Stimulated activated CD4-positive, alpha-beta T cell treated with anti-CD3 and anti-CD28 coated beads, TNF-alpha, amount 100 ng/mL, for 48 hours (primary cell): ENCODE measurements at places on chromosomes 12 and 14.

GRCh38 chr12:65803251-65803650 is 21.0 kb upstream of the HMGA2 start:
- no peak for DNase-seq

DNA sequence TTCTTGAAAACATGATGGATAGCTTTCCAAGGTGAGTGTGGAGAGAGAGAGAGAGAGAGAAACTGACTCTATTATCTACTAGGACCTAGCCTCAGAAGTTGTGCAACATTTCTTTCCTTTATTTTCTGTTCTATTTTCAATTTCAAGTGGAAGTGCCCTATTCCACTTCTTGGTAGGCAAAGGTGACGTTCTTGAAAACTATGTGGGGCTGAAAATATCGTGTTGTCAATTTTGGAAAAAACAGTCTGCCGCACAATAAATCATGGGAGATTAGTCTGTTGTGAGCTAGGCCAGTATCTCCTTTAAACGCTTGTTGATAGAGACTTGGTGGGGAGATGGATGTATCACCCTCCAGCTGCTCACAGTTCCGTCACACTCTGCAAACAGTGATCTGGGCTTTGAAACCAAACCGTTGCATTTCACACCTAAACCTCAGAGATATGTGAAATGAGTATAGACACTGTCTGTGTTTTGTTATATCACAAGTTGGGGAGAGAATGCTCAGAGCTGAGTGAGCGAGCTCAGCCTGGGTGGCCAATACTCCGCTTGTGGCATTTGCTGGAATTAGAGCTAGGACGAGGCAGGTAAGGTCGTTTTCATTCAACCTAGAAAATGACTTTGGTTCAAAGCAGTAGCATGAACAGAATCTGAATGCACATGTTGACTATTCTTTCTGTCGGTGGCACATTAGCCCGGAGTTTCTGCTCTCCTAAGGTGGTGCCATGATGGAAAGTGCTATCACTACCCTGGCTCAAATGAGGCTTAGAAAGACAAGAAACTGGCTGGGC is 75.1 kb upstream of the ST8SIA1 start:
- DNase-seq, result no peak

GRCh38 chr12:123131879-123132402 is 18.9 kb downstream of the PITPNM2 start:
- DNase-seq, result no peak

GRCh38 chr12:3491938-3492792 is 1.2 kb downstream of the PRMT8 start:
- no peak for DNase-seq

DNA sequence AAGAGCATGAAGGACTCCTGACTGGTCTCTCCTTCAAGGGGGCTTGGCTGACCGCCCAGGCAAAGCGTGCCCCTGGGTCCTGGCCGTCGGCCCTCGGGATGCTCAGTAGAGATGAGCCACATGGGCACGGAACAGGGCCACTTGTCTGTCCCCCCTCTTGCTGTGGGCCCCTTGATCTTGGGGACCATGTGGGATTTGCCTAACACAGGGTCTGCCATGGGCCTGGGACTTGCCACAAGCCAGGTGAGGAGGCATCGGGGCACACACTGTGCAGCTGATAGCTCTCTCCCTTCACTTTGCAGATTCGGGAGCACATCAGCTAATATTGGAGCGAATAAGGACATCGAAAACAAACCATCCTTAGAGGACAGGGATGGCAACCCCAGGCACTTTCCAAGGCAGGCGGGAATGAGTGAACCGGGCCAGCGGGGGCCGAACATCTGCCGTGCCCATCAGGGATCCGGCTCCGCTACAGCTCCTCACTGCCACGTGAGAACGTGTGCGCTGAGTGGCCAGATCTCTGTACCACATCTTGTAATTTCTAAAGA is 88.1 kb downstream of the PIWIL1 start:
- DNase-seq, result no peak

DNA sequence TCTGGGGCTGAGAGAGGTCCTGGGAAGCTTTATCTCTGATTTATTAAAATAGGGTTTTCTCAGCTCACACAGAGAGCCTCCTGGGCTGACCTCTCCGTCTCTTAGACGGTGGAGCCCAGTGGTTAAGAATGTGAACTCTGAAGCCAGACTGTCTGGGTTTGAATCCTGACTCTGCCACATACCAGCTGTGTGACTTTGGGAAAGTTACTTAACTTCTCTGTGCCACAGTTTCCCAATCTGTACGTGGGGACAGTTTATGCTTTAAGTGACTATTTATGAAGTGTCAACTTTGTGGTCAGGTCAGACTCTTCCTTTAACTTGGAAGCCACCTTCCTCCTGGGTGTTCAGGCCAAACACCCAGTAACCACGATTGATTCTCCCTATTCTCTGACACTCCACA is 290.9 kb downstream of the AACS start:
- DNase-seq, result no peak
